Naive thymus-derived CD8-positive, alpha-beta T cell (primary cell): ENCODE measurements at places on chromosomes 16 and 17.

GRCh38 chr16:11051879-11052808 is 107.8 kb downstream of the CLEC16A start:
- no peak for DNase-seq

DNA sequence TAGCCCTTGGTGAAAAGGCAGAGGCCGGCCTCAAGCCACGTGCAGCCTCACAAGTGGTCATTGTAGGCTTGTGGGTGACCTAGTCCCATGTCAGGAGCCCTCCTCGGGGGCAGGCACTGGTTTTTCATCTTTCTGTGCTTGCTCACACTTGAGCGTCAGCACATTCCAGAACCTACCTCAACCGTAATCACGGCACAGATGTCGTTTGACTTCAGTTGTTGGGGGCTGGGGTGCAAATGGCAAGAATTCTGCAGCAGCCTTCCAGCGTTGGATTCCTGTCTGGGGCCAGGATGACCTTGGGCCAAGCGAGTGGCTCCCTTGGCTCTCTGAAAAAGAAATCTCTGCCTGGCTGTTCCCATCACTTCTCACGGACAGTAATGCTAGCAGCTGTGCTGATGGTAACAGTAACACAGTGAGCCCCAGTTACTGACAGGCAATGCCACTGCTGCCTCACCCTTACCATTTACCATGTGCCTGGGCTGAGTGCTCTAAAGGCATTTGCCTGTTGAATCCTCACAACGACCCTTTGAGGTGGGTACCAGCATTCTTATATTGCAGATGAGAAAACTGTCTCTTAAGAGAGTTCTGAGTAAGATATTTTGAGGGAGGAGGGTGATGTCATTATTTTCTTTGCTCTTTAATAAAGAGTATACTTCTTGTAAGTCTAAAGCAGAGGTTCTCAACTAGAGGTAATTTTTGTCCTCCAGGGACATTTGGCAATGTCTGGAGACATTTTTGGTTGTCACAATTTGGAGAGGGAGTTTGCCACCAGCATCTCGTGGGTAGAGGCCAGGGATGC is 46.5 kb downstream of the KSR1 start:
- DNase-seq, result no peak

DNA sequence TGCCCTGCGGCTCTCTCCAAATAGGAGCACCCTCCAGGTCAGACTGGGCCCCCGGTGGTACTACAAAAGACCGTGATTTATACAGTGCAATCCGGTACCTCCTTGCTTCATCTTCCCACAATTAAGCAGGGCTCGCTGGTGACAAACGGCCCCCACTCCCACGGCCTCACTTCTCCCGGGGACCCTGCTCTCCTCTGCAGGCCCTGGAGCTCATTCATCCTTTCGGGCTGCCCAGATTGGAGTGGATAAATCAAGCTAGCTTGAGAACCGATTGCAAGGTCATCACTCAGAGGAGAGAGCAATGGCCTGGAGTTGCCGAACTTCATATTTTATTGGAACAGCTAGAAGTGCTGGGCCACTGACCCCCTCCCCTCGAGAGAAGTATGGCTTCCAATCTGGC is 193.5 kb upstream of the IRX6 start:
- no peak for DNase-seq

- DNase-seq, result no peak
Observed at GRCh38 chr16:56289862-56290261, 98.6 kb downstream of the GNAO1 start.

DNA sequence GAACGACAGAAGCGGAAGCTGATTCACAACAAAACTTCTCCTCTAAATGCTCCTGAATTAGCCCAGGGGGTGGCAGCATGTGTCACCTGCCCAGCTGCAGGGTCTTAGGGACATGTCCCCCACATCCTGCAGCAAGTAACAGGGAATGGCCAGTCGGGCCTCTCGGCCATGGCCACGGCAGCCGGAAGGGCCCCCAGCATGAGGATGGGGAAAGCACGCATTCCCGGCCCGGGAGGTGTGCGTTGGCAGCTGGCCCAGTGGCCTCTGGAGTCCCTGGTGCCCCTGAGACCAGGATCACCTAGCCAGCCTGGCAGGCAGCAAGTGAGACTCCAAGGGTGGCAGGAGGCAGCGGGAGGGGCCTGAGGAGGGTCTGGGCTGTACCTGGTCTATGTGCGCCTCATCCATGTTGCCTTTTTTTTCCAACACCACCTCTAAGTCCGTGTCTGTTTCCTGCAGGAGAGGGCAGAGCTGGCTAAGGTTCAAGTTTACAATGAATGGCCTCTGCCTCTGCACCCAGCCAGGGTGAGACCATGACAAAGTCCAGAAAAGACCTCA is 7.0 kb downstream of the KNOP1 start:
- no peak for DNase-seq

- no peak for DNase-seq
Observed at GRCh38 chr17:48195910-48196309, 88.3 kb downstream of the SNX11 start.

- peak; percentile 67 for DNase-seq
Observed at GRCh38 chr16:57134982-57135381, 42.6 kb downstream of the CPNE2 start.

GRCh38 chr16:81477697-81478693 is 33.4 kb downstream of the CMIP start:
- no peak for DNase-seq

GRCh38 chr17:34071886-34072420 is 183.1 kb upstream of the CCL2 start:
- DNase-seq, result no peak

- no peak for DNase-seq
Observed at GRCh38 chr17:72128039-72128438, 7.2 kb downstream of the SOX9 start.

GRCh38 chr17:75734674-75735294 is 13.5 kb downstream of the ITGB4 start:
- no peak for DNase-seq

DNA sequence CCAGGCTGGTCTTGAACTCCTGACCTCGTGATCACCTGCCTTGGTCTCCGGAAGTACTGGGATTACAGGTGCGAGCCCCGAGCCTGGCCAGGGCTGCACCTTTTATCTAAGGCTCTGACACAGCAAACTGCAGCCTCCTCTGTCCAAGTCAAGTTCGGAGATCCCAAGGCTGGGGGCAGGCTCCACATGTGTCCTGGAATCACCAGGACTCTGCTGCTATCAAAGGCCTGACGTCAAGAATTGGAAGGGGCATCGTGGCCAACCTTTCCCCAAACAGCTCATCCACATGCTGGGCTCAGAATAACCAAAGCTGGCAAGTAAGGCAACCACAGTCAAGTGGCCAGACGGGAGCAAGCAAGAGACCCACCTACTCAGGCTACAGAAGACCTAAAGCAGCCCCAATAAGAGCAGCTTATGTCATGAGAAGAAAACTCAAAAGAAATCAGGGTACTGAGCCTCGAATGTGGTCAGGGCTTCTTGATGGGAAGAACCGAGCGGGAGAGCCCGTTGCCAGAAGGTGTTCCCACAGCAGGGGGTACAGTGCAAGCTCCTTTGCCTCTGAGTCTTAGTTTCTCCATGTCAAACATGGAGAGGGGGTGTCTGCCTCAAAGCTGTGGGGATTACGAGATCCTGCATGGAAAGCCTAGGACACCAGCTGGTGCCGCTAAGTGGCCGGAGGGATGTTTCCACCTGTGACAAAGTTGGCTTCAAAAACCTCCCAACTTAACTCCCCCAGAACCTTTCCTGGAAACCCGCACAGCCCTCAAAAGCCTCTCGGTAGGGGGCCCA is 7.9 kb downstream of the MYBBP1A start:
- no peak for DNase-seq

- DNase-seq, result no peak
Observed at GRCh38 chr16:30491744-30492308, 19.3 kb downstream of the ITGAL start.

- DNase-seq, result no peak
Observed at GRCh38 chr17:77478899-77479298, 338.1 kb downstream of the SEC14L1 start.

DNA sequence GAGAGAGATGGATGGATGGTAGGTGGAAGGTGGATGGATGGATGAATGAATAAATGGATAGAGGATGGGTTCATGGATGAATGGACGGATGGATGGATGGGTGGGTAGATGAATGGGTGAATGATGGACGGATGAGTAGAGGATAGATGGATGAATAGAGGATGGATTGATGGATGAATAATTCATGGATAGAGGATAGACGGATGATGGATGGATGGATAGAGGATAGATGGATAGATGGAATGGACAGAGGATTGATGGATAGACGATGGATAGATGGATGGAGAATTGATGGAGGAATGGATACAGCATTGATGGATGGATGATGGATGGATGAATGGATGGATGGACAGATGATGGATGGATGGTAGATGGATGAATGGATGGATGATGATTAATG is 91.7 kb downstream of the MYH11 start:
- no peak for DNase-seq

DNA sequence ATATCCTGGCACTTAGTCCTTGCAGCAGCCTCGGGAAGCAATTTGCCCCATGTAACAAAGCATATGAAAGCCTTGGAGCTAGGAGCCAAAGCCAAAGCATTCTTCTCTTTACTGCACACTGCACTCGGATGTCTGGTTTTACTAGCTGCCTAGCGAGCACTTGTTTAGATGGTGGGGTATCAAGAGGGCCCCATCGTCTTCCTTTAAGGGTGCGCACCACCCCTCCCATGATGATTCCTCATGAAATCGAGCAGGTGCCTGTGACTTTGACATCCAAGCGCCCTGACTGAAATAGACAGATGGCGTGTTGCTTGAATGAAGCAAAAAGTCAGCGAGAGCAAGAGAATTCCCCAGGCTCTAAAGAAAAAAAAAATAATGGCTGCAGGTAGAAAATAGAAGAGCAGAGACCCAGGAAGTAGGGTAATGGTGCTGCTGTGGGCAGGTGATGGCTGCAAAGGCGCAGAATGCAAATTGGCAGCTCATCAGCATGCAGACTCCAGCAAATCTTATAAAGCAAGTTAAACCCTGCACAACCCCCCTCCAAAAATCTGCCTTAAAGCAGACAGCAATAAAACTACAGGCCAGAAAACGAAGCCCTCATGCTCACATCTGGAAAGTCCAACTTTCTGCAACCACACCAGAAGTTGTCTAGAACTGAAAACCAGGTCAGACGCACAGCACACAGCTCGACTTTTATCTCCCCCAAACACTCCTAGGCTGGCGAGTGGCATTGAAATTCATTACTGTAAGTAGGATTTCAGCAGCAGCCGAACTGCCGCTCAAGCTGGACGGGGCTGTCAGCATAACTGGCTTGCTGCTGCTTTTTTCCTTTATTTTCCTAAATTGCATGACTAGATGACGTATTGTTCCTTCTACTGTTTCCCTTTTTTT is 384.3 kb downstream of the RBFOX1 start:
- DNase-seq, result no peak

GRCh38 chr17:28346199-28346580 is 10.6 kb downstream of the TNFAIP1 start:
- DNase-seq, result no peak

- no peak for DNase-seq
Observed at GRCh38 chr17:74148446-74148845, 55.0 kb upstream of the RPL38 start.

- DNase-seq, result no peak
Observed at GRCh38 chr17:15945527-15946191, 729 bp downstream of the ADORA2B start.

GRCh38 chr16:89167425-89167941 is 4.1 kb upstream of the CDH15 start:
- DNase-seq, result peak; percentile 84

DNA sequence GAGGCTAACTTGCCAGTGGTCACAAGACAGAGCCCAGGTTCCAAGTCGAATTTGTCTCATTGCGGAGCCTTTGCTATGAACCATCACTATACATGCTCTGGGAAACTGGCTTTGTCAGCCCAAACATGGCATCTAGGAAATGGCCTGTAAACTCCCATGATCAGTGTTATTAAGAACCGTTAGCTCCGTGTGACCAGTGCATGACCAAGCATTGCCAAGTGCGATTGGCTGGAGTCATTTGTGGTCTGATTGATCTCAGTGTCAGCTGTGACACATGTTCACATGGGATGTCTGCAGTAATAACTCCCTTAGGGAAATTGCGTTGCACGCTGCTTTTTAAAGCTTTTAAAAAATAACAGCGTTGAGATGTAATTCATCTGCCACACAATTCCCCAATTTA is 18.6 kb upstream of the CDH3 start:
- DNase-seq, result no peak

DNA sequence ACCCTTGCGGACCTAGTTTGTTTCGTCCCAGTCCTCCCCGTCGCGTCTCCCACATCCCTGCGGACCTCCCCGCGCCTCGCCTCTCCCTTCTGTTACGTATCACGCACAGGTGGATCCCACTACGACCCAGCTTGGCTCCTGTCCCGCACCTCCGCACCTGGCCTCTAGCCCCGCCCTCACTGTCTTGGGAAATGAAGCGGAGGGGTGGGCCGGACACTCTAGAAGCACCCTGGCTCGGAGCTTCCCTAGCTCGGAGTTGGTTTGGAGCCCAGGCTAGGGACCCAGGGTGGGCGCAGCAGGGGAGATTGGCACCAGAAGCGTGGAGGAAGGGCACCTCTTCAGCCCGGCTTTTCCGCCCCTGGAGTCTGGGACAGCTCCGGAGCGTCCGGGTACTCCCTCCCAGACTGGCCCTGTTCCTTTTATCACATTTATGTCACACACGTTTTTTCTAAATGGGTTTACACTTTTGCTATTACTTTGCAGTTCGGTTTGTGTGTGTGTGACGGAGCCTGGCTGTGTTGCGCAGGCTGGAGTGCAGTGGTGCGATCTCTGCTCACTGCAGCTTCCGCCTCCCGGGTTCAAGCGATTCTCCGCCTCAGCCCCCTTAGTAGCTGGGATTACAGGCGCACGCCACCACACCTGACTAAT is 1.4 kb upstream of the CEMP1 start:
- peak; percentile 73 for DNase-seq

DNA sequence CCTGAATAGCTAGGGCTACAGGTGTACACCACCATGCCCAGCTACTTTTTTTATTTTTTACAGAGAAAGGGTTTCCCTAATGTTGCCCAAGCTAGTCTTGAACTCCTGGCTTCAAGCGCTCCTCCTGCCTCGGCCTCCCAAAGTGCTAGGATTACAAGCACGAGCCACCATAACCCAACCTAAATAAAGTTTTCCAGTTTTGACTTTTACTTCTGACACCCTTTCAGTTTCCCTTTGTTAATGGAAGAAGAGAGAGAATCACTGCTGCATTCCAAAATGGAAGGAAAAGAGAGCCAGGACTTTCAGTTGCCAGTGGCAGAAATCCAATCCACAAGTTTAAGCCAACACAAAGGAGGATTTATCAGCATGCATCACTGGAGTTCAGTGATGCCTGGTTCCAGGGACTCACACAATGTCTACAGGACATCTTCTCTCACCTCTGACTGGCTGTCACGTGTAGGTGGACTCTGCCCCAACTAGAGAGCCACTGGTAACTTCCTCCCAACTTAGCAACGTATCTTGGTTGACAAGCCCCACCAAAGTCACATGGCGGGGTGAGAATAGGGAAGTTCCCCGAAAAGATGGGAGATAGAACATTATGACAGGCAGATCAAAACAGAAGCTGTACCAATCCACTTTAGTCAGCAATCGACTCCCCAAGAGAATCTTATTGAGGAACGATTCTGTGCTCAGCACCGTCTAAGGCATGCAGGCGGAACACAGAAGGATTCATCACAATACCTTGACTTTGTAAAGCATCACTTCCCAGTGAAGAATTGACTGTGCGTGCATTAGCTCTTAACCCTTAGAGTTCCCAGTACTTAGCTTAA is 46.5 kb downstream of the GAS7 start:
- no peak for DNase-seq

- no peak for DNase-seq
Observed at GRCh38 chr16:50213939-50214519, 52.3 kb upstream of the ADCY7 start.

GRCh38 chr17:27947005-27947406 is 53.8 kb upstream of the LYRM9 start:
- DNase-seq, result no peak

- DNase-seq, result no peak
Observed at GRCh38 chr16:80968386-80969113, 38.1 kb downstream of the CMC2 start.
